Muscle of back (tissue), 13 donors: ENCODE measurements at places on chromosomes 2 and 18.

GRCh38 chr2:238075397-238075796, 14.6 kb downstream of the SCLY start:
- no peak for DNase-seq

- no peak for DNase-seq
Measured at GRCh38 chr2:167692191-167692590, 555.2 kb downstream of the STK39 start.

GRCh38 chr18:22172594-22173049, 3.2 kb downstream of the GATA6 start:
- no peak for DNase-seq

GRCh38 chr2:162058973-162059668, 14.9 kb downstream of the DPP4 start:
- DNase-seq: no peak

DNA sequence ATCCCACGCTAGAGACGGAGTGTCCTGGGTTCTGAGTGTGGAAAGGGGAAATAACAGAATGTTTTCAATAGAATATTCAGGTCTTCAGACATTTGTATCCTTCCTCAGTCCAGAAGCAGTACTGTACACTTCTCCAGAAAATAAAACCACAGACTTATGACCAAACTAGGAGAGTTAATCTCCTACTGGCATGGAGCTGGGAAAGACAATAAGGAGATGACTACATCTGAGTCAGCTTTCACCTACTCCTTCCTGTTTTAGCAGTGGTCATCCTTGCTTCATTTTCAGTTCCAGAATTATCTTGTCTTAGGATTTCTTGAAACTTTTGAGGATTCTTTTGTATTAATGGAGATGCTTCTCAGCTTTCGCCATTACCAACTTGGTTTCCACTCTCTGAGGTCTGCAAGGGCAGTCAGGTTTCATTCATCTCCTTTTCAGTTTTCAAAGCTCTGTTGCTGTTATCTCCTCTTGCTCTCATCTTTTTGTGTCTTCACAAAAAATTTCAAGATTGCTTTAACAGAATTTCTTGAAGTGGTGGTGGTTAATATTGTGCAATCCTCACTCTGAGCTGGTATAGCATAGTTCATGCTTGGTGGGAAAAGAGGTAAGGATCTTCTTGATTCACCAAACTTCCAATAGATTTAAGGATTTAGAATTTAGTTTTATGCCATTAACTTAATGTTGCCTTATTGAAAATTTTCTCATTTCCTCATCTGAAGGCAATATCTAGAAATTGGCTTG, 23.7 kb upstream of the NR4A2 start:
- no peak for DNase-seq

DNA sequence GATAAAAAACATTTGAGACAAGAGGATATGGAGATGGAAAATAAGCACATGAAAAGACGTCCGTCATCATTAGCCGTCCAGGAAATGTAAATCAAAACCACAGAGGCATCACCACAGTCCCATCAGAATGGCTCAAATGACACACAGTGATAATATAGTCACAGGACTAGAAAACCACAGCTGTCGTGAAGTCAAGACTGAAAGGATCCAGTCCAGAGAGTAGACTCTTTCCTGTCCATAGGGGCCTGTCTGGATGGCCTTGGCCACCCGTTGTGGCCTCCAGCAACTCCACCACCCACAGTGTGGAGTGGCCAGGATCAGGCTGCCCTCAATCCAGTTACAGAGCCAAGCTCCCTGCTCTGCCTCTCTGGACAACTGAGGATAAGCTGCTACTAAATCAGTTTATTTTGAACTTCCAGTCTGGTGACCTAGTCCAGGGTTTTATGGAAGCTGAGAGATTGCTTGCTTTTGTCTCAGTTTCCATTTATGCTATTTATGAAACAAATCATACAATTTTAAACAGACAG, 60.4 kb downstream of the RHOB start:
- DNase-seq: no peak

DNA sequence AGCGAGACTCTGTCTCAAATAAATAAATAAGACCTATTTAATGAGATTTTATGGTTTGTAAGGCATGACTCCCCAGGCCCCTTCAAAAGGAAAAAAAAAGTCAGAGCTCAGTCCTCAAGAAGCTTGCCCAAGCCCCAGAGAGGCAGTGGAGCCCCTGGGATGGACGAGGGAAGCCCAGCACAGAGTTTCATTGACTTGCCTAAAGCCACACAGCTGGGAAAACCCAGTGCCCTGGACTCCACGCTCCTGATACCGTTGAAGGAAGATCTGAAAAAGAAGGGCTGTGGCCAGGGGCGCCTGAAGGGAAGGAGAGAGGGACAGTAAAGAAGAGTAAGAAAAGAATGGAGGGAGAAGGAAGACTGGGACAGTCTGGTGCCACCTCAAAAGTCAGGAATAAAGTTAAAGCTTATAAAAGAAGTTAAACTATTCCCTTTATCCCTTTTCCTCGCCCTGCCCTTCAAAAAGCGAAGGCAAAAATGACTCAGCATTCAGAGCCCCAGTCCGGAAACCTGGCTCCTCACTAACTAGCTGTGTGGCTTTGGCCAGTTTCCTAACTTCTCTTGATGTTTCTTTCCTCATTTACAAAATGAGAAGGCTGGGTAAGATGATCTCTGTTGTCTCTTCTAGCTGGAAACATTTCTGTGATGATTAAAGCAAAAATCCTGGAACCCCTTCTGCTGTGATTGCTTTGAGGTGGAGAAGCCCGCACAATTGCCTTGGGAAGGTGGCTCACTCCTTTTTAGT, 46.7 kb downstream of the LYPD1 start:
- DNase-seq: peak; percentile 44

GRCh38 chr2:105403783-105404698, 5.2 kb upstream of the FHL2 start:
- DNase-seq: no peak

GRCh38 chr18:61606759-61607158, 273.5 kb downstream of the CDH20 start:
- peak; percentile 38 for DNase-seq

- DNase-seq: no peak
Measured at GRCh38 chr18:10336749-10337350, 117.6 kb upstream of the APCDD1 start.

DNA sequence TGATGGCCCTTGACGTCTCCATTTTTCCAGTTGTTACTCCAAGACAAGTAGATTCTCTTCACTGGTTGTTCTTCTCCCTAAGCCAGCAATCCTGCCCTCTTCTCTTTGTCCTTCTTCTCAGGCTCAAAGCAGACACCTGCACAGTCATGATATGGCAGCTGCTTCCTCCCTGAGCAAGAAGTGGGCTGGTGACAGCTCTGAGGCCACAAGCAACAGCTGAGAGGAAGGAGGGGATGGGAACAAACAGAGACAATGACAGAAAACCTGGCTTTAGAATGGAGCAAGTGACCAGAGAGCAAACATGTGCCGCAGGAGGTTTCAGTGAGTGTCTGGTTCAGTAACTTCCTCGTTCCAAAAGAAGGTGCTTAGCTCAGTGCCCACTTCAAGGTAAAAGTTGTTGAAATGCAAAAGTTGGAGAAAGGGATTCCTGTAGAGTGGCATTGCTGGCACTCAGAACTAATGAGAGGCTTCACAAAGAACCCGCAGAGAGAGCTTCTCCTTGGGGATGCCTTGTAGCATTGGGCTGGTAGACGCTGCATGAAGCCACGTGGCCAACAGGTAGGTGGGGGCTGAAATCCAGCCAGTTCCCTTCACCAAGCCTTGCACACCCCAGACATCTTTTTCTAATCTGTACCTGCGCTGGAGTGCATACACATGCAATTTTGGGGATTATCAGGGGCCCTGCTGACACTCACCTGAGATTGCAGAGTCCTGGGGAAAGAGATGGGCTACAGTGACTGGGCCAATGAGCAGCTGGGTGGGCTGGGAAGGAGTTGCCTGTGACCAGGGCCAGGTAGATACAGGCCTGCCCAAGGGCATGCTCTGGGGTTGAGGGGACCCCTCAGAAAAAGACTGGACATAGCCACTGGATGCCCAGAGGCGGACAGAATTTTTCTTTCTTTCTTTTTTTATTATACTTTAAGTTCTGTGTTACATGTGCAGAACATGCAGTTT, 153.3 kb upstream of the RAB12 start:
- no peak for DNase-seq
